ENCODE measurements at places on chromosomes 4 and X.

DNA sequence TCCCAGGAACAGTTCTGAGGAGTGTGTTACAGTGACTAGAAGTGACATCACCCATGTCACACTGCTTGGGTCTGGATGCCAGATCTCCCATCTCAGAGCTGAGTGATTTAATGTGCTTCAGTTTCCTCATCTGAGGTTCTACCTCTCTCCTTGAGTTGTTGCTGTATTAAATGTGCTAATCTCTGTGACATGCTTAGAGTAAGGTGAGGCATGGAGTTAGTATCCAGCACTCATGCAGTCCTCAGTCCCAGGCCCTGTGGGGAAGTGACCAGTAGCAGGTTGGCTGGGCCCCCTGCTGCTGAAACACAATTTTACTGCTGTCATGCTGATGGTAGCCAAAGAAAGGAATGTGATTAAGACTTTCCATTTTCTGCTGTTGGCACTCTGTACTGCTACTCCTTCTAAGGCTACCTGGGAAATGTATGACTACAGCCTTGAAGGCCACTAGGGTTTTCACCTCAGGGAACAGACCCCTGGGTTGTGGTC, 639.6 kb downstream of the MID1IP1 start:
- DNase-seq: no peak

- no peak for DNase-seq
These were observed 476.3 kb upstream of the ADGRL3 start for GRCh38 chr4:60723796-60724195.

- DNase-seq: no peak
These were observed 154.9 kb downstream of the PARM1 start for GRCh38 chr4:75087865-75088264.

GRCh38 chr4:25310066-25310802, 2.3 kb upstream of the ZCCHC4 start:
- no peak for DNase-seq

DNA sequence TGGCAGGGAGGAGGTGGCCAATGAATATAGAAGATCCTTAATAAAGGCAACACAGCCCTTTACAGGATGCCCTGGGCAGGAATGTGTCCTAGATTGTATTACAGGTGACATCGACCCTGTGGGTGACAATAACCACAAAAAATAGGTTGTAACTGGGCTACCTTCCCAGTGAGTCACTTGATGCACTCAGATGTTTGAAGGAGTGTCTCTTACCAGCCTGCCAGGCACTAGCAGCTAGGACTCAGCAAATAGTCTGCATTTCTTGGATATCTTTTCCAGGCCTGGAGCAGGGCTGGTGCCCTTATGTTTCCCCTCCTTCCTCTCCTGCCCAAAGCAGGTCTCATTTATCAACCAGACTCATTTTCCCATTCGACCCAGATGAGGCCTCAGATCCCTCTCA, 50.9 kb upstream of the TMEM164 start:
- no peak for DNase-seq

- DNase-seq: no peak
These were observed 923.2 kb downstream of the RPA4 start for GRCh38 chrX:97806946-97807345.

GRCh38 chrX:9651737-9652136, 113.9 kb downstream of the GPR143 start:
- DNase-seq: no peak

GRCh38 chrX:77786365-77786680, 307 bp upstream of the ATRX start:
- no peak for DNase-seq

DNA sequence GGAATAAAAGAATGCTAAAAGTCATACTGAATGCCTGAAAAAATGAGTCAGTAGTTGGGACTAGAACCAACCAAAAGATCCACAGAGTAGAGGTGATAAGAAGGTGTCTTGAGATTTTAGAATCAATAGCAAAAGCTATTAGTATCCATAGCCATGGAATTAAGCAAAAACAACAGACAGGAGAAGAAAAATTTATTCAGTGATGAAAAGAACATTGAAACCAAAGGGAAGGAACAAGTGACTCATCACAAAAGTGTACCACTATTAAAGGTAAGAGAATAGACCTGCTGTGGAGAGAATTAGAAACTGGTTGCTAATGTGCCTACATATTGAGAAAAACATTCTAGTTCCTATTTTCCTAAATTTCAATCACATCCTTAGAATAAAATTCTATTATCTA, 182.0 kb upstream of the NEIL3 start:
- DNase-seq: no peak

DNA sequence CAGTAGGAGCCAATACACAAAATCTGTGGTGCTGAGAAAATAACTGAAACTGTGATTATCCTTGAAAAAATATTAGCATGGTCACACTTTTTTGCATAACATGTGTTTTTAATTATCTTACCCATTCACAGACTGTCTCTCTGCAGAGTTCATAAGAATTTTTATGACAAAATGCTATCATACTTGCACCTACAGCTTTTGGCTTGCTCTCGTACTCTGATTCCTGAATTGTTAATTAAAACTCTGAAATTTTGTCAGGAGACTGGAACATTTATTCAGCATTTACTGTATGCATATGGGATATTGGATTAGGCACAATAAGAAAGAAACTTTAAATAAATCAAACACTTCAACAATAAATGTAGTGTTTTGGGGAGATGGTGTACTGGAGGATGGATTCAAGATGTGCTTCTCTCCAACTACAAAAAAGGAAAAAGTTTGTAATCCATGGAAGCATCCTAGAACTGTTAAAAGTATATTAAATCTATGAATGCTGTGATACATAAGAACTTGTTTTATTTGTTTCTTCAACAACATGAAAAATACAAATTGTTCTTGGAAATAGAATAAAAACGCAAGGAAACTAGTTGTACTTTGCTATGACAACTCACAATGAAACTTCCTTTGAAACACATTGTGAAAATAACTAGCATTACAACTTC, 260.5 kb downstream of the SPATA18 start:
- no peak for DNase-seq

- no peak for DNase-seq
These were observed 449.1 kb upstream of the SMIM31 start for GRCh38 chr4:164304861-164305260.

GRCh38 chrX:110414273-110414672, 55.6 kb downstream of the RTL9 start:
- DNase-seq: no peak

DNA sequence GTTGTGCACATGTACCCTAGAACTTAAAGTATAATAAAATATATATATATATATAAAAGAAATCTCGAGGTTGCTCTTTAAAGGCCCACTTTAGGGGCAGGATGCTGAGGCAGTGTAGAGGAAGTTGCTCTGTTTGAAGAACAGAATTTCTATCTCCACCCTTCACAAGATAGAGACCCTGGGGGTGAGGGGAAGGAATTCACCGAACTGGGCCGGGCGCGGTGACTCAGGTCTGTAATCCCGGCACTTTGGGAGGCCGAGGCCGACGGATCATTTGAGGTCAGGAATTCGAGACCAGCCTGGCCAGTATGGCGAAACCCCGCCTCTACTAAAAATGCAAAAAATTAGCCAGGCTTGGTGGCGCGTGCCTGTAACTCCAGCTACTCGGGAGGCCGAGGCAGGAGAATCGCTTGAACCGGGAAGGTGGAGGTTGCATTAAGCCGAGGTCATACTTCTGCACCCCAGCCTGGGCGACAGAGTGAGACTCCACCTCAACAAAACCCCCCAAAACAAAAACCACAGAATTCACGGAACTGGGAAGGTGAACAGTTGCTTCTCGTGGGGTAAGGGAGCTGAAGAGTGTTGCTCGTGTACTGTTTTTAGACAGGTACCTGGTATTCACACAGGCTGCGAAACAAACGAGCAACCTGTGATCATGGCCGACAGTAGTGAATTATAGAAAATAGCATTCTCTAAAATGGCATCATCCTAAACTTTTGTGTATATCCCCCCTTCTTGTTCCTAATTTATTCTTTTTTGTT, 6.2 kb downstream of the PLAC8 start:
- DNase-seq: no peak

GRCh38 chr4:8552024-8552423, 28.2 kb upstream of the GPR78 start:
- no peak for DNase-seq

DNA sequence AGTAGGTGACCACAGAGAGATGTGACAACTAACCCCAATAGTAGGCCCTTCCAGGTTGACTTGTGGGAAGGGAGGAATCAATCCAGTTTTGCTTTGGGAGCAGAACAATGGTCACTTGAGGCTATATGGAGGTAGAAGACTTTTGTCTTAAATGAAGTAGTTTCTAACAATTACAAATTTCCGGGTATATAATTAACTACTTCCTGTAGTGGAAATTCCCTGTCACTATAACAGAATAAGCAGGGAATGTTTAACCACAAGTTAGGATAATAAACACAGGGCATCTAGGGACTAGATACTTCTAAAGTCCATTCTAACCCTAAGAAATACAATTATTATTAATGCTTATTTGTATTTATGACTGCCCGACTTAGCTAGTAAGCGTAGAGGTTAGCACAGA, 99.0 kb upstream of the TRPC3 start:
- DNase-seq: no peak

GRCh38 chrX:155054255-155054654, 16.7 kb downstream of the CMC4 start:
- DNase-seq: no peak

- DNase-seq: no peak
These were observed 23.8 kb downstream of the SOWAHB start for GRCh38 chr4:76874176-76874575.

- no peak for DNase-seq
These were observed 49.3 kb upstream of the ATOH1 start for GRCh38 chr4:93779228-93779627.

GRCh38 chr4:61152433-61152832, 47.7 kb upstream of the ADGRL3 start:
- DNase-seq: no peak

GRCh38 chrX:80388206-80388605, 32.0 kb upstream of the TENT5D start:
- DNase-seq: no peak

GRCh38 chr4:2174061-2174460, 67.9 kb downstream of the HAUS3 start:
- no peak for DNase-seq

GRCh38 chrX:74536832-74537371, 77.5 kb downstream of the RLIM start:
- no peak for DNase-seq

DNA sequence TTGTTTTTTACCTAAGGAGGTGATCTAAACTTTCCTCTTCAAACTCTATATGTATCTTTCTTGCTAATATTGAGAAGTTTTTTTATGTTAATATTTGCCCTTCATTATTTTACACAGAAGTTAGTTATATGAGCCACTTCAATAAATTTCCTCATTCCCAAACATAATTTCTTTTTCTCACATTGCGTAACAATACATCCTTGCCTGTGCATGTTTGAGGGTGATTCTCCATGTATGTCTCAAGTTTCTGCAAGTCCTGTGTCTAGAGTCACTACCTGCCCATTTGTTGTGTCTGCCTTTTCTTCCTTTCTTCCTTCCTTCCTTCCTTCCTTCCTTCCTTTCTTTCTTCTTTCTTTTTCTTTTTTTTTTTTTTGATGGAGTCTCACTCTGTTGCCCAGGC, 2057.9 kb downstream of the PCDH7 start:
- DNase-seq: no peak

DNA sequence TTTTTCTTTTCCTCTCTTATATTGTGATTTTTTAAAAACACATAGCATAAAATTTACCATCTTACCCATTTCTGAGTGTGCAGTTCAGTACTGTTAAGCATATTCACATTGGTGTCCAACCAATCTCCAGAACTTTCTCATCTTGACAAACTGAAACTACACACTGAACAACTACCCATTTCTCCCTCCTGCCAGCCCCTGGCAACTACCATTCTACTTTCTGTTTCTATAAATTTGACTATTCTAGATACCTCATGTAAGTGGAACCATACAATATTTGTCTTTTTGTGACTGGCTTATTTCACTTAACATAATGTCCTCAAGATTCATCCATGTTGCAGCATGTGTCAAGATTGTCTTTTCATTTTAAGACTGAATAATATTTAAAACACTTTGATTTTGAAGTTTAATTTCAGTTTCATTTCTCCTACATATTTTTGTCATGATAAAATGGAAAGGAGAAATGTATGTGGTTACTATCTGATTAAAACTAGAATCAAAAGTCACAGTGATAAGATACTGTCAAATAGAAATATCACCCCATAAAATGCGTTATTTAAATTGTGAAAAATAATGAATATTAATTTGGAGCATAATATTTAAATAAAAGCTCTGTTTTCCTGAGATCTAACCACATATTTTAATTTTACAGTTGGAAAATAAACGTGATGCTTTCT, 122.8 kb downstream of the DIPK2B start:
- no peak for DNase-seq

DNA sequence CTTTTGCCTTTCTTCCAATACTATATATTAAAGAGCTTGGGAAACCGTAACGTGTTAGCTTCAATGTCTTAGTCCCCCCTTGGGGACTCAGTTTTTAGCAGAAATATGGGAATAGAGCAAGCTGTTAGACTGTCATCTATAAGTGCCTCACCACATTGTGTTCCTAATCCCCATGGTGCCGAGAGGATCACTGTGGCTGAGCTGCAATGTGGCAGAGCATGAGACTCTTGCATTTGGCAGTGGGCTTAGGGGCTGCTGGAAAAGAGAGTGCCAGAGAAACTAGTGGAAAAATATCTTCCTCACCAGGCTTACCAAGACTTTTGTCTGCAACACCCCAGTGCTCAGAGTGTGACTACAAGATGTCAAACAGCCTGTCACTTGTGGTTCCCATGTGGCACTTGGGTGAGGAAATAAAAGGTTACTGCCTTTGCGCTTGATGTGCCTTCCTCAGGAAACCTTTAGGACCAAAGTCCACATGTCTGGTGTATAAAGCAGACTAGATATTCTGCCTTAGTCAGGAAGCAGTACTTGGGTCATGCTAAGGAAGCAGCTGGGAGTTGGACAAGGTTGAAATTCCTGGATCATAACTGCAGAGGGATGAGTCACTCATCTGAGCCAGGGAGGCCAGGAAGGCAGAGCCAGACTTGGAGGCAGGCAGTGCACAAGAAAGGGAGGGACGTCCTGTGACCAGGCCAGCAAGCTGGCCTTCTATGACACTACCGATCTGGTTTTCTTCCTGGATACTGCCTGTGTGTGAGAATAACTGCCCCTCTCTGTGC, 9.7 kb upstream of the MAGEA4 start:
- peak; percentile 75 for DNase-seq

Data from AG08396 (cell line).